Upper lobe of right lung (tissue), 1 donor: ENCODE measurements at places on chromosomes 5 and 9. TPM values are rescaled to one million over a fixed set of nuclear protein-coding genes. Genes with fewer than 3 reads are reported as not detected.

DNA sequence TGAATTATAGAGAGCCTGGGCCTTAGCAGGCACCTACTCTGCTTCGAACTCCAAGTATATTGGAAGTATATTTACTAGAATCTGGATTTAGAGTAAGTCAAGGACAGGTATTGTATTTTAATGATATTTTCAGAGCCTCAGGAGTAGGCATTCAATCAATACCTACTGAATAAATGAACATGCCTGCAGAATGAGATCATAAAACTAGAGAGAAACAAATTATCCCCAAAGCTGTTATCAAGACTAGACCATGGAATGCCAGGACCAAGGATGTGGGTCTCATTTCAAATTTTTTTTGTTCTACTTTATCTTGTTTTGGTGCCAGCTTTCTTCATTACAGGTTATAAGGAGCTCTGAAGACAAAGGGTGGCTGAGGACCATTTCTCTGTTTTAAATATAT, 66.0 kb downstream of the GDNF start:
- H3K36me3 ChIP-seq, result no peaks in the 10 kb centered on the region
- no peak overlapping the region for H3K27ac ChIP-seq
- no peaks in the 10 kb centered on the region for H3K4me1 ChIP-seq
- DNase-seq, result no peak
- no peak overlapping the region for H3K4me3 ChIP-seq

- H3K27me3 ChIP-seq, result no peaks in the 10 kb centered on the region
- no peak overlapping the region for H3K4me3 ChIP-seq
- H3K4me1 ChIP-seq, result no peaks in the 10 kb centered on the region
- peaks cover 38% of the 10 kb centered on the region for H3K36me3 ChIP-seq
- H3K27ac ChIP-seq, result no peak overlapping the region
Observed at GRCh38 chr9:7011395-7012067, 253.8 kb downstream of the KDM4C start.

DNA sequence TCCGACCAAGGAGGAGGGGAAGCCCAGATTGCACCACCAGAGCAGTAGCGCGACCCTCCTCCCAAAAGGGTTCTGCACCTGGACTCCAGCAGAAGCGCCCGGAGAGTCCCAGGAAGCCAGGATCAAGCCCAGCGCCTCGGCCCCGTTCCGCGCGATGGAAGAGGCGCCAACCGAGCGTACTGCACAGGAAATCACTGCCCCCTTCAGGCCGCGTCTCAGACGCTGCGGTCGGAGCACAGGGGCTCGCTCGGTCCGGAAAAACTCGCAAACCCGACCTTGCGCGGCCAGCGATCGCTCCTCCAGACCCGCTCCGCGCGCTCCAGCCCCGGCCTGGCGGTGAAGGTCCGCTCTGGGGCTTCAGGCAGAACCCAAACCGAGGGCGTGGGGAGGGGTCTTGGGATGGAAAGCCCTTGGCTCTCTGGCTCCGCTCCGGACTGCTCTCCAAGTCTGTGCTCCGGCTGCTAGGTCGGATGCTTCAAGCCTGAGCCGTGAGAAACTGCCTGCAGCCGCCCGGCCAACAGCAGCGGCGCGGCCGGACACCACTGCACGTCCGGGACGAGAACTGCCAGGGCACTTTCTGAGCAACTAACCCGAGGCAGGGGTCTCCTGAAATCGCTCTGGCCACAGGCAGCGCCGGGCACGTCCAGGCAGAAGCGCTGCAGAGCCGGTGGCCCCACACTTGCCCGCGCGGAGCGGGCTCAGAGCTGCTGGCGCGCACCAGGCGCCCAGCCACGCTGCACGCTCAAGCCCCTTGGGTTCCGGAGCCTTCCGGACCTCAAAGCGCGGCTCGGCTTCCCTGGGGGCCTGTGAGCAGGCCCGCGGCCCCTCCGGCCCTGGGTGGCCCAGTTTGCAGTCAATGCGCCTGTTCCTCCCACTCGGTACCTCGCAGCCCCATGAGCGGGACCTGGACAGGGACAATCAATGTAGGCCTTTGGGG, 1.3 kb downstream of the GABBR2 start:
- H3K36me3 ChIP-seq, result no peaks in the 10 kb centered on the region
- H3K27ac ChIP-seq, result no peak overlapping the region
- H3K27me3 ChIP-seq, result peaks cover 76% of the 10 kb centered on the region
- H3K4me3 ChIP-seq, result no peak overlapping the region
- H3K4me1 ChIP-seq, result peaks cover 5% of the 10 kb centered on the region

GRCh38 chr9:92289708-92290390, 3.6 kb downstream of the IARS1 start:
- H3K27ac ChIP-seq, result no peak overlapping the region
- H3K27me3 ChIP-seq, result no peaks in the 10 kb centered on the region
- peaks cover 18% of the 10 kb centered on the region for H3K4me1 ChIP-seq
- peaks cover 36% of the 10 kb centered on the region for H3K36me3 ChIP-seq
- no peak for DNase-seq

DNA sequence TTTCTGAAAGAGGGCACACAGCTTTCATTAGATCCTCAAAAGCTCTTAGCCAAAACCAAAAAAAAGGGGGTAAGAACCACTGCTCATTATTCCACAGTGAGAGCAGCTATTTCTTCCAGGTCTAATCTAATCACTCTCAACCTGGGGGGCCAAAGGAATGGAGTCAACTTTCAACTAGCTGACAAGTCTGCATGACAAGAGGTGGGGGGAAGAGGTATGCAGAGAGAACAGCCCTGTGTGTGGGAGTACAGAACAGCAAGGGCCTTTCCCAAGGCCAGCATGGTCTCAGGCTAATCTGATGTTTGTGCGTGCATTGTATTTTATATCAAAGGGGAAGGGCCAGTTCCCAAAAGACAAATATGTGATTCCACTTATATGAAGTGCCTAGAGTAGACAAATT, 36.9 kb upstream of the PIP5K1B start:
- no peaks in the 10 kb centered on the region for H3K27me3 ChIP-seq
- H3K4me3 ChIP-seq, result no peak overlapping the region
- no peak overlapping the region for H3K27ac ChIP-seq

- peak overlapping the region; percentile 52 for H3K4me3 ChIP-seq
- H3K36me3 ChIP-seq, result no peaks in the 10 kb centered on the region
- peak overlapping the region; percentile 58 for H3K27ac ChIP-seq
- DNase-seq, result peak; percentile 90
Observed at GRCh38 chr9:6715755-6716643, 41.8 kb upstream of the KDM4C start.

- no peak for DNase-seq
- H3K27me3 ChIP-seq, result no peaks in the 10 kb centered on the region
- no peak overlapping the region for H3K27ac ChIP-seq
- no peak overlapping the region for H3K4me3 ChIP-seq
Observed at GRCh38 chr5:53024535-53024934, 35.4 kb downstream of the ITGA2 start.

- no peaks in the 10 kb centered on the region for H3K27me3 ChIP-seq
- no peaks in the 10 kb centered on the region for H3K4me1 ChIP-seq
- no peak overlapping the region for H3K27ac ChIP-seq
- no peaks in the 10 kb centered on the region for H3K36me3 ChIP-seq
- no peak for DNase-seq
Observed at GRCh38 chr5:147371290-147371689, 136.5 kb downstream of the STK32A start.

GRCh38 chr9:116646661-116647514, 40.2 kb upstream of the TRIM32 start:
- DNase-seq, result no peak
- no peaks in the 10 kb centered on the region for H3K27me3 ChIP-seq
- no peaks in the 10 kb centered on the region for H3K36me3 ChIP-seq
- H3K4me3 ChIP-seq, result no peak overlapping the region
- no peak overlapping the region for H3K27ac ChIP-seq
- no peaks in the 10 kb centered on the region for H3K4me1 ChIP-seq

DNA sequence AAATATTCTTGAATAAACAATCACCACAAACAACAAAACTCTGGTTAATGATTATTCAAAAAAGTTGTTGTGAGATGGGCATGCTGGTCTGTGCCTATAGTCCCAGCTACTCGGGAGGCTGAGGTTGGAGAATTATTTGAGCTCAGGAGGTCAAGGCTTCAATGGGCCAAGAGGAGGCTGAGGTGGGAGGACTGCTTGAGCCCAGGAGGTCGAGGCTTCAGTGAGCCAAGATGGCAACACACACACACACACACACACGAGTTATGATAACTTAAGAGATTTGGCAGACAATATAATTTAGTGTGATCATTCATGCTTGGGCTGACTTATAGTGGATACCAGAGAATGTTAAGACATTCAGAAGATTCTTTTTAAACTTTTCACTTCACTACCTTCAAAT, 14.9 kb downstream of the LYSMD3 start:
- H3K27me3 ChIP-seq, result no peaks in the 10 kb centered on the region
- H3K27ac ChIP-seq, result no peak overlapping the region
- no peak overlapping the region for H3K4me3 ChIP-seq
- H3K4me1 ChIP-seq, result no peaks in the 10 kb centered on the region

DNA sequence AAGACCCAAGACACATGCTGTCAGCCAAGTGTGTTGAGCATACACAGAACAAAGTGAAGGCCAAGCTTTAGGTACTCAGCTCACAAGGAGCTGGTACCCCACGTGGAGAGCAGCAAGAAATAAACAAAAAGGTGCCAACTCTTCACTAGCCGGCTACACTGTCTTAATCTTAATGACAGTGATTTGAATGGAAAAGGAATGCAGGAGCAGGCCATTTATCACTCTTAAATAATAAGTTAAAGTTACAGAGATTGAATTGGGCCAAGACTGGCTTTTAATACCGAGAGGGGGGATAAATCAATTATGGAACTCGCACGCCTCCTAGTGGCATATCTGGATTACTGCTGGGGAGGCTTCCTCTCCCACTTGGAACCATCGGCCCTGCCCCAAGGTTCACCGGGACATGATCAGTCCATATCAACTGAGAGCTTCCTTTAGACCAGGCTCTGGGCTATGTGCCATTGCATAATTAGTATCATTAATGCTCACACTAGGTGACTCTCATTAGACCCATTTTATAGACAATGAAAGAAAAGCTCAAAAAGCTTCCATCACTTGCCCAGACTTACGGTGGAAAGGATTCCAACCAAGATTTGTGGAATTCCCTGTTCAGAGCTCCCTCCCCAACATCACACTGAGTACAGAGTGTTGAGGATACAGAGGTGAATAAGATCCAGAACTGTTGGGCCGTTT, 94.0 kb downstream of the ACTL7B start:
- DNase-seq, result no peak
- H3K27ac ChIP-seq, result no peak overlapping the region
- H3K4me3 ChIP-seq, result no peak overlapping the region
- H3K36me3 ChIP-seq, result no peaks in the 10 kb centered on the region

- DNase-seq, result no peak
- H3K36me3 ChIP-seq, result no peaks in the 10 kb centered on the region
- H3K4me1 ChIP-seq, result no peaks in the 10 kb centered on the region
- no peak overlapping the region for H3K4me3 ChIP-seq
- peaks cover 45% of the 10 kb centered on the region for H3K27me3 ChIP-seq
Observed at GRCh38 chr5:175734016-175734415, 76.1 kb downstream of the HRH2 start.

GRCh38 chr5:54401515-54401914, 54.0 kb upstream of the HSPB3 start:
- no peaks in the 10 kb centered on the region for H3K27me3 ChIP-seq
- no peaks in the 10 kb centered on the region for H3K36me3 ChIP-seq
- DNase-seq, result no peak

DNA sequence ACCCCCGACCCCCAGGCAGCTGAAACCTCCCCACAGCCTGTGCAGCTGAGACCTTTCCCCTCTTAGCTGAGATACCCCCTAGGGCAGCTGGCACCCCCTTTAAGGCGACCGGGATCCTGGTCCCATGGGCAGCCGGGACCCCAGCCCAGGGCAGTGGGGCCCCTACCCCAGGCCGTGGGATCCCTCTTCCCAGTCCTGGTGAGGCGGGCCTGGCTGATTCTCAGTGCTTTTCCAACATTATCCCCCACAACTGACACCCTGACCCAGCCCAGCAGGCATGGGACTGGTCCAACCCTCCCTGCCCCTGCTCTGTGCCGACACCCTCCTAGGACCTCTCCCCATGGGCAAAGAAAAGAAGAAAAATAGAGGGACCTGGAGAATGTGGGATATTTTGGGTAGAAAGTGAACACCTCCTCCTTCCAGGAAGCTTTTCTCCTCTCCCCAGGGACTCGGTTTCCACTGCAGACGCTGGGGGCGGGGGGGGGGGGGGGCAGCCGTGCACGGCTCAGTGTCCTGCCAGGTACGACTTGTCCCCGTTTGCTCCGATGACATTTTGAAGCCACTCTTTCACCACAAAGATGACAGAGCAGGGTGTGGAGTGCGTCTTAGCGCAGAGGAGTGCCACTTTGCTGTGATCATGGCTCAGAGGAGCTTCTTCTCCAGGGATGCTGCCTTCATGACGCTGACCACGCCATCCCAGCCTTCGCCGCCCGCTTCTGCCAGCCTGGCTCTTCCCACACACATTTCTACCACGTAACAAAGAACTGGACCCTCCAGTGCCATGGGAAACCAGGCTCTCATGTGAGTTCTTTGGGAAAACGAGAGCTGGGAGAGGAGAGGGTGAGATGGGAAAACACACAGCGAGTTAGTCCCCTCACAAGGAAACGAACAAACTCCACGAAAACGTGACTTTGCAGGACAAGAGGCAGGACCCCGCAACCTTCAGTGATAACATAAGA, 47.5 kb downstream of the MRPL36 start:
- H3K27ac ChIP-seq, result no peak overlapping the region
- no peak overlapping the region for H3K4me3 ChIP-seq
- no peaks in the 10 kb centered on the region for H3K4me1 ChIP-seq

DNA sequence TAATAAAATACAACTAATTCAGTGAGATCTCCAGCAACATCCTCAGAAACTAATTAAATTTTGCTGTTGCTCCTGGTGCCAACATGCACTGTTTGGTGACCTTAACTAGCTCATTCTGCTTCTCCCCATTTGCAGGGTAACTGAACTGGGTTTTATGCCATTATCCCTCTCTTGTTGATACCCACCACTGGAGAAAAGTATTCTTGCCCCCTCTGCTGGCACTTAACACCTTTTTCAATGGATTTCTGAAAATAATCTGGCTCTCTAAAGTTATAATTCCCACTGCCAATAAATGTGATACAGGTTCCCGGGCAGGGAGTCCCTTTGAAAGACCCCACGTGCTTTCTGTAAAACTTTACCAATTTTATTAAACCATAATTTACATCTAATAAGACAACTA, 394.3 kb downstream of the OSTF1 start:
- H3K4me1 ChIP-seq, result no peaks in the 10 kb centered on the region
- no peaks in the 10 kb centered on the region for H3K36me3 ChIP-seq
- no peaks in the 10 kb centered on the region for H3K27me3 ChIP-seq
- no peak overlapping the region for H3K27ac ChIP-seq
- no peak for DNase-seq
- H3K4me3 ChIP-seq, result no peak overlapping the region

Gene CNTLN
- total RNA-seq, result 7.4 TPM

Gene COL5A1
- 37.8 TPM for total RNA-seq
